ENCODE measurements at places on chromosomes 6 and 20.

- DNase-seq = no peak
Measured at GRCh38 chr6:105810105-105810921, 275.8 kb upstream of the PRDM1 start.

- no peak for DNase-seq
Measured at GRCh38 chr20:9808166-9808565, 30.7 kb downstream of the PAK5 start.

- peak; percentile 86 for DNase-seq
Measured at GRCh38 chr6:3258720-3259490, at the start of gene PSMG4. Gene PSMG4, plus strand, starts transcription at chr6:3258947. Its CDS starts 76 bp downstream, at chr6:3259023.

DNA sequence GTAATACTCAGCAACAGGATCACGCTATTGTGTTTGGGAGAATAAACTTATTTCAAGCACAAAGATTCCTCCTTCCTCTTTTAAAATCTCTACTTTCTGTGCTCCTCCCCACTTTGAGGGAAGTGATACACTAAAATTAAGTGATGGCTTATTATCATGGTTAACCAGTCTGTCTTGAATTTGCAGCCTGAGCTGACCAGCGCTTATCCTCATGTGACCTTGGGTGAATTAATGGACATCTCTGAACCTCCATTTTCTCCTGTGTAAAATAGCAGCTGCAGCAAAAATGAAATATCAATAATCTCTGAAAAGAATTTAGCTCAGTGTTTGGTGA lies 222.6 kb downstream of the BCAS1 start:
- no peak for DNase-seq

DNA sequence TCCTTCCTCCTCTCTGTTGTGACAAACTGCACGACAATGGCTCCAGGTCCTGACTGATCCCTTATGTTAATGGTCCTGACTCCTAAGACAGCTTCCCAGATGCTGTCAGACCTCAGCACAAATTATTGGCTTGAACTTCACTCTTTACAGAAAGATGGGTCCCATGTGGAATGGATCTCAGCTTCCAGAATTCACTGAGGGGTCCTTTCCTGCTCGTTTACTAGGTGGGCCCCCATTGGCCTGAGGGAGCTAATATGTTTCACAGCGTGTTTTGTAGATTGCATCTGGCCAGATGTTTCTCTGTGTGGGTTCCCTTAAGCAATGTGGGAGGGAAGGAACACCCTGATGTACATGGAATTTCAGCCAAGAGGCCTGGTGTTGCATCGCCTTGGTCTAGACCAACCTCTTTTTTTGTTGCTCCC lies 826.6 kb downstream of the MAFB start:
- DNase-seq = no peak

GRCh38 chr20:60313614-60314013 lies 355.4 kb downstream of the CDH26 start:
- DNase-seq = no peak

- DNase-seq = no peak
Measured at GRCh38 chr6:106149472-106150069, 63.4 kb downstream of the PRDM1 start.

GRCh38 chr6:159916752-159917151 lies 26.0 kb downstream of the MAS1 start:
- peak; percentile 27 for DNase-seq
